ENCODE measurements at places on chromosomes 2 and 18.
A peak's percentile ranks its signal among the peaks of the same experiment; 100 is the strongest.

DNA sequence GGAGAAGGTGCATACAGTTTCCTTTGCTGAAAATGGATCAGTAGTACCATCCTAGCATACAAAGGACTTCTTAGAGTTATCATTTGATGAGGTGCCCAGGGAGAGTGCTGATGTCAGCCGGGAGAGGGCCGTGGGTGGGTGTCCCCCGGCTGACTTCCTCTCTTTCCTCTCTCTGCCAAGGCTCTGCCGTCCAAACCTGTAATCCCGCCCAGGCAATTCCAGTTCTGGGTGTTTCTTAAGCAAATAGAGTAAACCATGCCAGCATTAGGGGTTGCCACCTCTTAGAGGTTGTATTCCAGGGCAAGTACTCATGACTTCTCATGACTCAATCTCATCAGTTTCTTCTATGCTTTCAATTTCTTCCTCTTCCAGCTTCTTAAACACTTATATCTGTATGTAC, 117.2 kb downstream of the GATA6 start:
- no peak for DNase-seq

DNA sequence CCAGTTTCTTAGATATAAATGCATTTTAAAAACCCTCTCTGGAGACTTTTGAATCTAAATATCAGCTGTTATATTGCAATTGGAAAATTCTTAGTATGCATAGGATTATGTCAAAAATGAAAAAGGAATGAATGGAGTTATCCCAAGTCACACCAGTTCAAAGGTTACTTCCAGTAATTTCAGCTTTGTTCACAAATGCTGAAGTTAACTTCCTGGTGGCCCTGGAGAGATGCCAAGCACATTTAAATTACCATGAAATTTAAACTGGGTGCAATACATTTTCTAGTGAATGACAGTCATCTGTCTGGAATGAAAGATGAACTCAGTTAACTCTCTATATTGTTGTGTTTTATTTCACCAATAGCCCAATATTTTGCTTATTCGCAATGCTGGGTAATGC, 753.9 kb downstream of the SUCLG1 start:
- no peak for DNase-seq

GRCh38 chr2:152247337-152247695, 71.8 kb upstream of the STAM2 start:
- no peak for DNase-seq

GRCh38 chr2:45178359-45178758, 169.1 kb upstream of the SIX2 start:
- DNase-seq: no peak

GRCh38 chr2:112712465-112712864, 8.4 kb upstream of the NT5DC4 start:
- no peak for DNase-seq

- DNase-seq: no peak
These were observed at the start of gene CDK5R2 for GRCh38 chr2:218959141-218959731. CDK5R2 (plus strand) TSS chr2:218959666; CDS start chr2:218959821, 155 bp downstream.

DNA sequence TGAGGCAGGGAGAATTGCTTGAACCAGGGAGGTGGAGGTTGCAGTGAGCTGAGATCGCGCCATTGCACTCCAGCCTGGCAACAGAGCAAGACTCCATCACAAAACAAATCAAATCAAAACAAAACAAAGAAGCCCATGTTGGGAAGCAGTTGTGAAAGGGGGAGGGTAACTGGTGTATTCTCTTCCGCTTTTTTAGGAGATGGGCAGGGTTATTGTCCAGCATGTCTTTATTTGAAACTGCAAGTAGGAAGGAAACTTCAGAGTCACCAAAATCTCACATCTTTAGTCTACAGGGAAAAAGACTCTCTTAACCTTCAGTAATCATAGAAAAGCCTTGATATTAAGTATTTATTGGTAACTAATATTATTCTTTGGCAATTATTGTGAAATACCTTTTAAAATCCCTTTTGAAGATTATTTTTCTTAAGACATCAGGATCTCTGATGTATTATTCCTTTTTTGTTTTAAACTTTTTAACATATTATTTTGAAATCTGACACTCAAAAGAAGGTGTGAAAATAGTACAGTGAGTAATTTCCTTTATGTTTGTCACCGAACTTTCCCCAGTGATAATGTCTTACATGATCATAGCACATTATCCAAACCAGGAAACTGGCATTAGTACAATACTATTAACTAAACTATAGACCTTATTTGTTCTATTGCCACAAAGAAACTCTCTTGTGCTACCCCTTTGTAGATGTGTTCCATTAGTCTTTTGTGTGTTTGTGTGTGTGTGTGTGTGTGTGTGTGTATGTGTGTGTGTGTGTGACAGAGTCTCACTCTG, 84.3 kb upstream of the LTBP1 start:
- no peak for DNase-seq

- DNase-seq: no peak
These were observed 96.3 kb upstream of the STON1 start for GRCh38 chr2:48433682-48434081.

DNA sequence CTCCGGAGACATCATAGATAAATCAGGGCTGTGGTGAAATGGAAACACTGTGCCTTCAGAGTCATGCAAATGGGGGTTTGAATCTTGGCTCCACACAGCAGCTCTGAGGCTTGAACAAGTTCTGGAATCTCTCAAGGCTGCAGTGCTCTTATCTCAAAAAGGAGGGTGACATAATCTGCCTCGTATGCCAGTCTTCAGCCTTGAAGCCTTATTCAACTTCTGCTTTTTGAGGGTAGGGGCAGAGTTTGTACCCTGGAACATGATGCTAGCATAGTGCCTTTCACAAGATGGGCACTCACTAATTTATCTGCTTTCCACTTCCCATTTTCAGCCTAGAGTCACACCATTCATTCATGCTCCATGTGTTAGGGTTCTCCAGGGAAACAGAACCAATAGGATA, 42.3 kb downstream of the GATA6 start:
- no peak for DNase-seq

GRCh38 chr2:47311764-47312490, 91.0 kb upstream of the MSH2 start:
- DNase-seq: no peak

GRCh38 chr18:7755753-7756475, 188.8 kb downstream of the PTPRM start:
- no peak for DNase-seq

- DNase-seq: no peak
These were observed 331.8 kb upstream of the RBMS1 start for GRCh38 chr2:160825433-160825832.

DNA sequence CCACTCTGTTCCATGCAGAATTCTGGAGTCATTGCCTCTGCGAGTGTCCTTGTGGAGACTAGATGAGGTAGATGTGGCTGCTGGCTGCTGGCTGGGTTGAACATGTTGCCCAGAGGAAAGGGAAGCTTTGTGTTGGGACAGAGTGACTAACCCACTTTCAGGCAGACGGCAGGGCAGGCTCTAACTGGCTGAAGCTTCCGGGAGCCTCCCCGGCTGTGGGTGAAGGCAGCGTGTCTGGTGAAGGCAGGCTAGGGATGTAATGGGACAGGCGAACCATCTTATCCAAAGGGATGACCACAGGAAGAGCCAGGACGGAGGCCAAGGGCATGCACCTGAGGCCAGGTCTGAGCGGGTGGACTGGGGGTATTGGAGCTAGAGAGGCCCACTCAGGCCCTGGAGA, 16.0 kb downstream of the ASPRV1 start:
- DNase-seq: peak; percentile 36

GRCh38 chr18:37299471-37300304, 265.9 kb downstream of the CELF4 start:
- DNase-seq: peak; percentile 16

DNA sequence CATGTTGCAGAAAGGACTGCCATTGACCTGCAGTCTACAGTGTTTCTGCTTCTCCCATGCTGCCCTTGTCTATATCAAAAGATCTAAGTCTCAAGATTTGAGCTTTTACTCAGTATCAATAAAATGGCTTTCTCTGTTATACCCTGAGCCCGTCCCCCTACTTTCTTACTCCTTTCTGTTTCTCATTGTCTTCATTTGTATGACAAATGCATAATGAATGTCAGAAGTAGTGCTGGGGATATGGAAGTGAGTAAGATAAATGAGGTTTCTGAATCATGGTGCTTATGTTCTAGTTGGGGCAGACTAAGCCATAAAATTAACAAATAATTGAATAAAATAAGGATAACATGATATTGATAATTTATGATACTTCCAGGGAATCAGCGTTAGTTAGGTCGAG, 128.6 kb downstream of the PARD3B start:
- no peak for DNase-seq

Data from bone marrow (tissue), 2 donors.